ENCODE measurements at places on chromosomes 16 and 17.

- DNase-seq: peak; percentile 9
These were observed 3.4 kb downstream of the FAM222B start for GRCh38 chr17:28839221-28839620.

DNA sequence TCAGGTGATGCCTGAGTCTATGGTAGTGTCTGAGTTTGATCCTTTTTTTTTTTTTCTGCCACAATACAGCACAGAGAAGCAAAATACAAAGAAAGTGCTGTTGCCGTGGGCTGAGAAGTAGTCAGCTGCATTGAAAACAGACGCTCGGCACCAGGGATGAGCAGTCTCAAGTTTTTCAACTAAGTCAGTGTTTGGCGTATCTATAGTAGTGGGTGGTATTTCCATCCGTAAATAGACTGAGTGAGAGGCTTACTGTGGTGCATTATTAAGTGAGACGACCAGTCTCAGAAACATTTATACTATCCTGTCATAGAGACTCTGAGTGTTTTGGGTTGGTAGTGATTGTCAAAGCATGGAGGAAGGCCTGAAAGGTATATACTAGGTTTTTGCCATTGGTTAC, 221.3 kb downstream of the SNX29 start:
- DNase-seq: no peak

DNA sequence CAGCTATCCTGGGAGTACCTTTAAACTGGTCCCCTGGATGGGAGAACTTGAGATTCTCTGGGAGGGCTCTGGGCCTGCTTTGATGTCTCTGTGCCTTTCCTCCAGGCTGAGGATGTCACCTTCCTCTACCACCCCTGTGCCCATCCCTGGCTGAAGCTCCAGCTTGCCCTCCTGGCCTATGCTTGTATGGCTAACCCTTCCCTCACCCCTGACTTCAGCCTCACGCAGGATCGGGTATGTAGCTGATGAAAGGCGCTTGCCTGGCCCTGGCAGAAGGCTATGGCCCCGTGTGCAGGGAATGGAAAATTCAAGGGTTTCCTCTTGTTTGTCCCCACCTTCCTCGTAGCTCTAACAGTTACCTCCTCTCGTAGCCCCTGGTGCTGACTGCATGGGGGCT, 3.0 kb downstream of the TP53I13 start:
- no peak for DNase-seq

DNA sequence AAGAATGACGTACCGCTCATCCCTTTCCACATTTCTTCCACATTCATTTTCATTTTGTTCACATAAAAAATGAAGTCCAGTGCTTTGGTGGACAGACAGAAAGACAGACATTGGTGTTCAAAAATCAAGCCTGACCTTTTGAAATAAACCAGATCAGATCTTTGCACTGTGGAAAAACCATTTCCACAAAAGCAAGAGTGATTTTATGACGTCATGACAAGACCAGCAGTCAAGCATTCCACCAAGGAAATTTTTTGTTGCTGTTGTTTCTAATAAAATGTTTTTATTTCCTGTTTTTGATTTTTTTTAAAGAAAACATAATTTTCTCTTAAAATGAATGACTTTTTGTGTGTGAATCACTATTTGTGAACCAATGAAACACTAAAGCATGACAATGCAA, 350.0 kb downstream of the KCNJ2 start:
- no peak for DNase-seq

DNA sequence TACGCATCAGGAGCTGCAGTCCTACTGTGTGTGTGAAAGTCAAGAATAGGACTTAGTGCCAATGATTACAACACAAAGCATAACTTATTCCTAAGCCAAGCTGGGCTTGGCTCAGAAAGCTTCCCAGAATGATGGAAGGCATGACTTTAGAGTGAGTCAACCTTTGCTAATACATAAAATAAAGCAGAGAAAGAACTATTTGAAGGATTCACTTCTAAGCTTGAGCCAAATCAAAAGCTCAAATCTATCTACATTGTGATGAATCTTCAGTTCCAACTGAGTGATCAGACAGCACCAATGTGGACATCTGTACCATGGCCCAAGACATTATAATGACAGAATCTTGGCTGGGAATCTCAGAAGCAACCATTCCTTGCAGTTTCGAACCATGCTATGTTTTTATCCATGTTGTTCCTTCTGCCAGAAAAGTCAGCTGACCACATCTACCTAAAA, 41.4 kb downstream of the SMG6 start:
- peak; percentile 91 for DNase-seq

DNA sequence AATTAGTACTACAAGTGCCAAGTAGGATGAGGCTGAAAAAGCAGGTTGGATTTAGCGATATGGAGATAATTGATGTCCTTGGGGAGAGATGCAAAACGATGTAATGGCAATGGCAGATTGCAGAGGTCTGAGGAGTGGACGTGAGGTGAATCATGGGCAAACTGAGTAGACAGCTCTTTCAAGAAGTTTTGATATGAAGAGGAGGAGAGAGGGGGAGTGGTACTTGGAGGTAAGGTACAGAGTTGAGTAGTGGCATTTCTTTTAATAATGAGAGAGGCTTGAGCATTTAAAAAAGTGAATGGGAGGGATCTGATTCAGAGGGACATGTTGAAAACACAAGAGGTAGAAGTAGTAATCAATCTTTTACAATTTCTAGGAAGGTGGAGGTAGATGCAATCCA, 17.7 kb upstream of the VPS4A start:
- no peak for DNase-seq

DNA sequence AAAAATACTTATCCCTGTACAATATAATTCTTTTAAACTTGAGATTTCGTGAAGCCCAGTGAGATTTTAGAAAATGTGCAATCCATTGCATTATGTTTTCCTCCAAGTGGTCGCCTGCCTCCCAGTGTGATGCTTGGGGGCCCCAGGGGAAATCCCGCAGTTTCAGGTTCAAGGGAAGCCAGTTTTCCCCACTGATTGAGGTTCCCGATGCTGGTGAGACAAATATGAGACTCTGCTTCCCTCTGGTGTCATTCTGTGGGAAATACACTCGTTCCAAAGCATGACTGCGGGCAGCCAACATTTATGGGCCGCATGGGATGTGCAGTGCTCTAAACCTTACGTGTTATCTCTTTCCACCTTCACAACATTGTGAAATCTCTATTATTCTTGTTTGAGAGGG, 200.8 kb downstream of the PRKCB start:
- DNase-seq: peak; percentile 49

DNA sequence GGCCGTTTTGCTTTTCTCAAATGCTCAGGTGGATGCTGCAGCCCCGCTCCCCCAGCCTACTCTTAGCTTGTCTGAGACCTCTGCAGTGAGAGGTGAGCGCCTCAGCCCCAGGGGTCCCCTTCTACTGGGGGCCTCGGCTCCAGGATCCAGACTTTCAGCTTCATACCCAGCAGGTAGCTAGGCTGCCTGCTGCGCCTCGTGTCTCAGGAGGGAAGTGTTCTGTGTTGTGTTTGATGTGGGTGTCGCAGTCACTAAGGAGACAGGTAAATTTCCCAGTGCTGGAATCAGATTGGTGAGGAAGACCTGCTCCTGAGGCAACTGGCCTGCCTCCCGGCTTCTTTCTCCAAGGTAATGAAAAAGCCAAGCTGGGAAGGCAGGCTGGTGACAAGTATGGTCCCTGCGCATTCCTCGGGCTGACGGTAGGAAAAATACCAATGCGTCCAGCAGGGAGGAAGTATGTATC, 604.0 kb upstream of the SALL1 start:
- no peak for DNase-seq

DNA sequence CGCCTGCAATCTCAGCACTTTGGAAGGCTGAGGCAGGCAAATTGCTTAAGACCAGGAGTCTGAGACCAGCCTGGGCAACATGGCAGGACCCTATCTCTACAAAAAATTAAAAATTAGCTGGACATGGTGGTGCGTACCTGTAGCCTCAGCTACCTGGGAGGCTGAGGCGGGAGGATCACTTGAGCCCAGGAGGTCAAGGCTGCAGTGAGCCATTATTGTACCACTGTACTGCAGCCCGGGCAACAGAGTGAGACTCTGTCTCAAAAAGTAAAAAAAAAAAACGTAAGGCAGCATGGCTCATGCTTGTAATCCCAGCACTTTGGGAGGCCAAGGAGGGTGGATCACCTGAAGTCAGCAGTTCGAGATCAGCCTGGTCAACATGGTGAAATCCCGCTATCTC, 263.6 kb downstream of the PARN start:
- no peak for DNase-seq

- no peak for DNase-seq
These were observed 17.9 kb downstream of the C1QTNF1 start for GRCh38 chr17:79041723-79042420.

DNA sequence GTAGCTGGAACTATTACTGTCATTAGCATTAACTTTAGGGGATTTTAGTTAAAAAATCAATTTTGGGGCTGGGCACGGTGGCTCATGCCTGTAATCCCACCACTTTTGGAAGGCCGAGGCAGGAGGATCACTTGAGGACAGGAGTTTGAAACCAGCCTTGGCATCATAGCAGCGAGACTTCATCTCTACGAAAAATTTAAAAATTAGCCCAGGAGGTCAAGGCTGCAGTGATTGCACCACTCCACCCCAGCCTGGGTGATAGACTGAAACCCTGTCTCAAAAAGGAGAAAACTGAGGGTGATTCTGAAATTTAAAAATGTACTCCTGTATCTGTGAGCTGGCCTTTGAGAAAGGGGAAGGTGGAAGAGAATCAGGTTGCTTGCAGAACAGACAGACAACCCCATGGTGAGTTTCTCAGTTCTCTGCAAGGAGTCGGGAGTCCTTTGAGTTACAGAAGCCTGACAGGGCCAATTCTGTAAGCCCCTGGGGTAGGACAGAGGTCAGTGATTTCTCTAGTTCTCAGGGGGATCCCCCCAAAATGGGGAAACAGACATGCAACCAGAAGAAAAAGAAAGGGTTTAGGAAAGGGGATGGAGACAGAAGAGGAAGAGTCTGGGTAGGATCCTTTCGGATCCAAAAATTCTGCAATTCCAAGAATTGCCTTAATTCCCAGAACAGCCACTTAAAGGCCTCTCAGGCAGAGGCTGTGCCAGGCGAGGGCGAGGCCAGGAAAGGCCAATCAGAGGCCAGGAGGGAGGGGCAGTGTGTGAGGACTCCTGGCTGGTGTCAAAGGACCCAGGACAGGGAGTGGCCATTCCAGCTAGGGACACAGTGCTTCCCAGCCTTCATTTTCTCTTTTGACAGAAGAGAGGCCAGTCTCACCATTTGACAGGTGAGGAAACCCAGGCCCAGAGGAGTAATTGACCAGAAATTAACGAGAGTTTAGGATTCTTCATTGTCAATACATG, 6.7 kb downstream of the NUPR1 start:
- peak; percentile 52 for DNase-seq

DNA sequence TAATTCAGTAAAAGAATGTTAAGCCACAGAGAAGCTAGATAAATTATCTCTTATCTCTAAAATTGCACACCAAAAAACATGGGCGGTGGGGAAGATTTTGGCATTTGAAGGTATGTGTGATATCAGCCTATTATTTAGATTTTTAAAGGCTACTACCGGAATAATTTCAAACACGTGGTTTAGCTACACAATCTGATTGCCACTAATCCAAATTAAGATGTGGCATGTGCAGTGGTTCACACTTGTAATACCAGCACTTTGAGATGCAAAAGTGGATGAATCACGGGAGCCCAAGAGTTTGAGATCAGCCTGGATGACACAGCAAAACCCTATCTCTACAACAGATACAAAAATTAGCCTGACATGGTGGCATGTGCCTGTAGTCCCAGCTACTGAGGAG, 584.5 kb downstream of the HS3ST4 start:
- DNase-seq: no peak

GRCh38 chr17:65531256-65532100, 30.0 kb downstream of the AXIN2 start:
- peak; percentile 64 for DNase-seq

DNA sequence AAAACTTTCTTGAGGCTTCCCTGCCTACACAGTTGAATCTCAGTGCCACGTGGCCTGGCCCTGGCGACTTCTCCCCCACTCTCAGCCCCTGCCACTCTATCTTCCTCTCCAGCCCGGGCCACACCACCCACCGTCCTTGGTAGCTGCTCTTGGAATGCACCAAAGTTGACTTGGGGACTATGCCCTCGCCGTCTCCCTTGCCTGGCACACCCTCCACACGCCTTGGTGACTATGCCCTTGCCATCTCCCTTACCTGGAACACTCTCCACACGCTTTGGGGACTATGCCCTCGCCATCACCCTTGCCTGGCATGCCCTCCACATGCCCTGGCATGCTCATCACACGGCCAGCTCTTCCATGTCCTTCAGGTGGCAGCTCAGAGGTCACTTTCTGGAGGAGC, 15.5 kb upstream of the TVP23A start:
- DNase-seq: no peak

DNA sequence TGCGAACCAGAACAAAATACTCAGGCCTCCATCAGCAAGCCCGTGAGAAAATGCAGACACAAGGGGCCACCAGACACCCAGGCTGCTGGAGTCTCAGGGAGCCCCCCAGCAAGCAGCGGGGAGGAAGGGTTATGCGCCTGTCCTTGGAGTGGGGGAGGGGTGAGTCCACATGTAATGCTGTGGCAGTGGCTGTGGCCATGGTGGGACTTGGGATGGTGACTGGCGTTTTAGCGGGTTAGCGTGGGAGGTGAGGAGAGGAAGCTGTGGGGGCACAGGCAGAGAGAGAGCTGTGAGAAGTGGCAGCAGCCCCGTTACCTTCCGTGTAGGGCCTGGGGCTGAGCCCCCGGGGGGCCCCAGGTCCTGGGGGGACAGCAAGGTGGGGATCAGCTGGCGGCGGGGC, 58.3 kb downstream of the SRCIN1 start:
- no peak for DNase-seq

- no peak for DNase-seq
These were observed 70.3 kb downstream of the CREBBP start for GRCh38 chr16:3810198-3810664.

DNA sequence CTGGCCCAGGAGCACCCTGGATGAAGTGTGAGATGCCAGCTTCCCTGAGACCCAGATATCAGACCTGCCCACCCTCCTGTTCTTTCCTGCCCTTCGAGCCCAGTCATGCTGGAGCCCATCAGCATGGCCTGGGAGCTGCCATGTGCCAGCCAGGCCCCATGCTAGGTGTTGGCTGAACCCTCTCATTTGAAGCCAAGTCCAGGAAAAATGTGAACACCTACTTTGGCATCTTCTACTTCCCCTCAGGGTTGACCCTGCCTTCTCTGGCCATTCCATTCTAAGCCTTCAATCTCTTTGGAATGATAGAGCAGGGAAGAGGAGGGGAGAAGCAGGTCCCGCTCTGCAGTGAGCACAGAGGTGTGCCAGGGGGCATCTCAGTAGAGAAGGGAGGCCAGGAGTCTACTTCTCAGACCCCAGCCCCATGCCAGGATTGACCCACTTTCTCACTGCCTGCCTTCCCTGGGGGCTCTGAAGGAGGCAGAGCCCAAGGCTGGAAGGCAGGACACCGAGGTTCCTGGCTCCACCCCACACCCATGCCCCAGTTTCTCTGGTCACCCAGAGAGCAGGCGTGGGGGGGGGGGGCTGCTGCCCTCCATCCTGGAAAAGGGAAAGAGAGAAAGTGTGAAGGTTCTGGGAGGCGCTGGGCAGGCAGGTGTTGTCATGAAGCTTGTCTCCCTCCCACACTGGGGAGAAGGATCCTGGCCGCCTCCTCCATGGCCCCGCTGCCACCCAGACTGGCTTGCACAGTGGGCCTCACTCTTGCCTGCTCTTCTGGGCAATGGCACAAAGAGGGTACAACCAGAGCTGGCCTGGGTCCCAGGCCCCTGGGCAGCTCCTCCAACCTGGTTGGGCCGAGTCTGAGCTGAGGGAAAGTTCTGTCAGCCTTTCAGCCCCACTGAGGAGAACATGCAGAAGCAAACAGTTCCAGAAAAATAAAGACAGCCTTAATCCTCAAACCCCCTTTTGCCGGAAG, 9.3 kb downstream of the HDAC5 start:
- no peak for DNase-seq

- no peak for DNase-seq
These were observed 226.1 kb downstream of the ZNF423 start for GRCh38 chr16:49629851-49630250.

GRCh38 chr16:1645914-1646525, 32.1 kb upstream of the JPT2 start:
- peak; percentile 64 for DNase-seq

Measured in EH (cell line).